ENCODE measurements at places on chromosomes 3 and 15.

GRCh38 chr3:124345845-124346244 lies 353.9 kb upstream of the ROPN1 start:
- no peak for DNase-seq

DNA sequence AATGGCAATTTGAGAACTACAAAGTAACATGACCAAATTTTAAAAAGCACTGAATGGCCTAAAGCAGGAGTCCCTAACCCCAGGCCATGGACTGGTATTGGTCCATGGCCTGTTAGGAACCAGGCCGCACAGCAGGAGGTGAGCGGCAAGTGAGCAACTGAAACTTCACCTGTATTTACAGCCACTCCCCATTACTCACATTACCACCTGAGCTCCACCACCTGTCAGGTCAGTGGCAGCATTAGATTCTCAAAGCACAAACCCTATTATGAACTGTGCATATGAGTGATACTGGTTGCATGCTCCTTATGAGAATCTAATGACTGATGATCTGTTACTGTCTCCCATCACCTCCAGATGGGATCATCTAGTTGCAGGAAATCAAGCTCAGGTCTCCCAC lies 48.8 kb downstream of the SENP7 start:
- DNase-seq, result no peak

DNA sequence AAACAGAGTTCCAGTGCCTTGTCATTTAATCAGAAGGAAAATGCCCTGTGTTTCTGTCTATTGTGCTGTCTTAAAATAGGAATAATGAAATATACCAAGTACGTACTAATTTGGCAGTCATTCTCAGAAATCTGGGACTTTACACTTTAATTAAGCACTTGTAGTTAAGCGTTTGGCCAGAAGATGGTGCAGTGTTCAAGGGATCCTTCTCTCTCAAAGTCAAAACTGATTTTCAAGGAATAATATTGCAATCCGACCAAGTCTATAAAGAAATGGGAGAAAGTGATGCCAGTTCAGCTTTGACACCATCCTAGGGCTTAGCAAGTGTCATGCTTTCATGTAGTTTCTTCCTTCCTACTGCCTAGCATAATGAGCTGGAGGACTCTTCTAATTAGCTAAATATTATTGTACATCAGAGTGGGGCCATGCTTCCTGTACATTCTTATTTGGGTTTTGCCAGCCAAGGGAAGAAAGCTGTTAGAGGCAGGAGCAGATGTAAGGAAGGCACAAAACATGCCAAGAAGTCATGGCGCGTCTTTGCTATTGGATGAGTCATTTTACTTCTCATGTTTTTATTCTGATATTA lies 64.8 kb downstream of the SAMMSON start:
- DNase-seq, result peak; percentile 20

- peak; percentile 9 for DNase-seq
These were observed 8.1 kb upstream of the PCSK6 start for GRCh38 chr15:101497484-101498034.

- DNase-seq, result no peak
These were observed 9.8 kb upstream of the MUC4 start for GRCh38 chr3:195821403-195822130.

DNA sequence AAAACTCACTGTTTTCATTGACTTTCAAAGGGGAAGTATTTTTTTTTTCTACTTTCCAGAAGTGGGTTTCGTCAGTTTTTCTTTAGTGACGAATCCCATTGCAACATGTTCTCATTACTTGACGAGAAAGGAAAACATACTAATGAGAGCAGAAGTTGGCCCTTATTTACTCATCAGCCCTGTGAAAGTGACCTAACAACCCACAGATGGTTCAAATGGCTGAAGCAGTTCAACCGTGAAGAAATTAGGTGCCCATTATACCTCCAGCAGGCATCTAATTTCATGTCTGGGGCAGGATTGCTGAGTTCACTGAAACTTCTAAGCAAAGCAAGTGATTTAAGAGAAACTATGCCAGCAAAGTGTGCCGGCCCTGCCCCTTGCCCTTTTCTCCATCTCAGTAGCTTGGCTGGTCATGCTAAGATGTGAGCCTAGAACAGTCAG lies 9.0 kb downstream of the AQP9 start:
- DNase-seq, result no peak

DNA sequence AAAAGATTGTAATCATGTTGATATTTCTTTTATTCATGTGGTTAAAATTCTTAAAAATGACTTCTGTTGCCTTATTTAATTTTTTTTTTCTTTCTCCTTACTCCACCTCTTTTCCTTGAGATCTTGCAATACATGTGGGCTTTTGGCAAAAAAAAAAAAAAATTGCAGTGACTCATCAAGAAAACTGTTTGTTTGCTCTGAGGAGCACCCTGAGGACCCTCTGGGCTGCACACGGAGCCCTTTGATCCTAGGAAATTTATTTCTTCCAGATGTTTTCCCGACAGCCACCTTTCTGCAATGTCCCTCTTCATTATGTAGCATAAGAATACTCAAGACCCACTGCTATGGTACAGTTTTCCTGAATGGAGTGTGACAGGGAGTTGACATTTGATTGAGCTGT lies 371.7 kb downstream of the ZBTB20 start:
- no peak for DNase-seq

- DNase-seq, result no peak
These were observed 14.9 kb upstream of the TM4SF4 start for GRCh38 chr3:149459491-149460059.

GRCh38 chr15:67834581-67835296 lies 5.1 kb downstream of the RNU6-1 start:
- DNase-seq, result no peak

DNA sequence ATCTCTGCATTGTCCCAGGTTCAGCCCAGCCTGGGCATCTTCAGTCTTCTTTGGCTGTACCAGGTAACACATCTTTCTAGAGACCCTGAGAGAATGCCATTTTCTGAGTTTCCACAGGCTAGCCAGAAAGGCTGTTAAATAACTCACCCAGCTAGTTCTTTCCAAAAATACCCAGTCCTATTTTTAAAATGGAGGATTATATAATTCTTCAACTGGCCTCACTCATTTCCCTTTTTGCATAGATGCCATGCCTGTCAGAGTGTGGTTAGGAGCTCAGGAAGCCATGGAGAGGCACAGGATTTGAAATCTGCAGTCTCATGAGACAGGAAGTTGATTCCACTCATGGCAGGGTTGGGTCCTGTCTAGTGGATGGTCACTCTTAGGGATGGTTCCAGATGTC lies 39.8 kb downstream of the CEMIP start:
- DNase-seq, result no peak

DNA sequence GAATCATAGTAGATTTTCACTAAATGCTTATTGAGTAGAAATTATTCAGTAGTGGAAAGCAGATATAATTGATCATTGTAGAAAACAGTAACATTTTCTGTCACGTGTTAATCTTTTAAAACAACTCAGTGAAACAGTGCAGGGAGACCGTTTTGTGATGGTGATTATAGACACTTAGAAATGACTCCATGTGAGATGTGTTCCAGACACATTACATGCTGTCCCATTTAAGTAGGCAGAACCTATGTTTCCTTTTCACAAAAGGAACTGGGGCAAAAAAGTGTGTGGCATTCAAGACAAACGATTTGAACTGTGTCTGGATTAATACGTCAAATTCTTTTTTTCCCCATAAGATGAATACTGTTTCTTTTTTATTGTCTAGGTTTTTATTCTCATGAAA lies 126.5 kb downstream of the TCF12 start:
- no peak for DNase-seq

DNA sequence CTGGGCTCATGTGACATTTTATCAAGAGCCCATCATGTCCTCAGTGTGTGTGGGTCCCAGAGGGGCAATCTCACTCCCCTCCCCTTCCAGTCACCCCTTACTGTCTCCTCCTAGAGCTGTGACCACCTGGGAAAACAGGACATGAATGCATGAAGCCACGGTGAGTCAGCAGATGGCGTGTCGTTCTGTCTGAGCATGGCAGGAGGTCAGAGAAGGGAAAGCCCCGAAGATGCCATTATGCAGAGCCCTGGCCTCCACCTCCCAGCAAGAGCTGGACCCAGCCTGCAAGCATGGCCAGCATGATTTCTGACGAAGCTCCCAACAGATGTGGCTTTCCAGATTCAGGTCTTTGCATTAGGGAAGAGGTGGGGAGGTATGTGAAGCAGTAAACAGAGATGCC lies 118.5 kb downstream of the TLE3 start:
- no peak for DNase-seq

DNA sequence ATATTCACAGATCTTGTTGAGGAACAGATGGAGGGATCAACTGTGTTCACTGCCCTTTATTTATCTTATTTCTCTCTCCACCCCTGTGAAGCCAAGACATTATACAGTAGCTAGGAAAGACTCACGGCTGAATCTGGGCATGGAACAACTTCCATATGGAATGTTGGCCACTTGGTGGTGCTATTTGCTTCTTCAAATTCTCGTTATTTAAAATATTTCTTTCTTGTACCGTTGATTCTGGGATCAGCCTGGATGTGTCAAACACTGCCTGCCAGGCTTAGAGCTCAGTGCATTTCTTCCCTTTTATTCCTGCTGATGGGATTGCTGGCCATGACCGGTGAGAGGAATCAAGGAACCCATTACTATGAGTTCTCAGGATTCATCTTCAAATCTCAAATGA lies 17.5 kb upstream of the GASK1A start:
- DNase-seq, result peak; percentile 49

GRCh38 chr3:185065059-185065458 lies 87.8 kb downstream of the C3orf70 start:
- no peak for DNase-seq

DNA sequence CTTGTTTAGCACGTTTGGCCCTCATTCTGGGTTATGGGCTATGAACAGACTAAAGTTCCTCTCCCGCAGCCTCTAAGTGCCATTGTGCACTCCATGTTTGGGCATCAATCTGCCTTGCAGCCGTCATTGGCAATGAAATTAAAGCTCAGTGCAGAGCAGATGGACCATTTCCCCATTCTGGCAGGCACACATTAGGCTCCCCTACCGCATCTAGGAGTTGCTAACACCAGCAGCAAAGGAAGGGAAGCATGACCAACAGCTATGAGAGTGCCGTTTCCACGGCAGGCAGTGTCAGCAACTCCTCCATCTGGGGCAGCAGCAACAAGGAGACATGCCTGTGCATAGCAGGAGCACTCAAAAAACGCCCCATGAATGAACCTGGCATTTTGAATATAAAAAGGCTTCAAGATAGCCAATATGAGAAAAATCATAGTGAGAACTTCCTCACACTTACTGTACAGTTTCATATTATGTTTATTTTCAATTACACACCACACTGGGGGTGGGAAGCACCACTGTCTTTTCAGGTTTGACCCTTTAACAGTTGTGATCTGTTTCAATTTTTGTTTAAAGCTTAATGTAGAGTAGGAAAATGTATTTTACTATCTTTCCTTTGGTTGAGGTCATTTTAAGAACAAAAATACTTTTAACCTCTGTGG lies 218.7 kb downstream of the KCNMB2 start:
- no peak for DNase-seq

DNA sequence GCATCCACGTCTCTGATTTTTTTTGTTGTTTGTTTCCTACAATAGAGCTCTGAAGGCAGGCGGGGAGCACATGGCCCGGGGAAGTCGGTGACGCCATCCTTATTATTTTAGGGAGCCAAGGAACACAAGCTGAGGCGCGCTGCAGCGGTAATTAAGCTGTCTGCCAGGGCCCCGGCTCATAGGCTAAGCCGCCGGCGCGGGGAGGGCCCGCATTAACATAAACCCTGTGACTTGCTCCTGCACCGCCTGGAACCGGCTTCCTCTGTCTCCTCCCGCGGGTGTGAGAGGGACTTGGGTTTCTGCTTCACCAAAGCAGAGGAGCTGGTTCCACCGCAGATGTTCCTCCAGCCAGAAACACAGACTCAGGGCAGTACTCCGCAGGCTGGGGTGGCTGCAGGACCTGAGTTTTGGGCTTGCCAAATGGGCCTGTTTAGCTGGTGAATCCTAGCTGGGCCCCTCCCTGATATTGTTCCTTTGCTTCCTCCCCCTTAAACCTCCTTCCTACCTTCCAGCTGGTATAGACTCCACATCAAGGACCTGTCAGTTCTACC lies 25.3 kb downstream of the ANP32A start:
- DNase-seq, result peak; percentile 90

GRCh38 chr15:92074646-92075045 lies 221.1 kb downstream of the SLCO3A1 start:
- no peak for DNase-seq

DNA sequence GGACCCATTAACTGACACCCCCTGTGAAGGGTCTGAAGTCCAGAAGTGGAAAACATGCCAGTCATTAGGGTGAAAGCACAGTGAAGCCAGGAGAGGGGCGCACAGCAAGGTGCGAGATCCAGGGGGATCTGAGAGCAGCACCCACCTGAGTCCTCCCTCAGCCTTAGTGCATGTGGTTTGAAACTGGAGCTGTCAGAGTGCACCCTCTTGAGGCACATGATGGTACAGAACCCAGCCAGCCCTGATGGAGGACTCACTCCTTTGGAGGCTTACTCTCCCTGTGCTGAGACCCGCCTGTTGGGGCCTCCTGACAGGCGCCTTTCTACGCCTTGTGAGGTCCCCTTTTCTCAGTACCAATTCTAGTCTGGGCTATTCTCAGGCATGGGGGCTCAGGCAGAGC lies 77.8 kb downstream of the IL20RB start:
- no peak for DNase-seq

- no peak for DNase-seq
These were observed 218.4 kb upstream of the GOLIM4 start for GRCh38 chr3:168314166-168314565.

DNA sequence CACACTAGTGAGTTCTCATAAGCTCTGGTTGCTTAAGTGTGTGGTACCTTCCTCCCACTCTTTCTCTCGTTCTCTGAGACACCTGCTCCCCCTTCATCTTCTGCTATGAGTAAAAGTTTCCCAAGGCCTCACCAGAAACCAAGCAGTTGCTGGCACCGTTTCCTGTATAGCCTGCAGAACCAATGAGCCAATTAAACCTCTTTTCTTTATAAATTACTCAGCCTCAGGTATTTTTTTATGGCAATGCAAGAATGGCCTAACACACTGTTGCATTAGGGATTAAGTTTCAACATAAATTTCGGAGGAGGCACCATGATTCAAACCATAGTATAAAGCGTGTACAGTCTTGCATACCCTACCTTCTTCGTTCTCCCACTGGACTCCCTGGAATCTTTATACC lies 252.3 kb upstream of the CHRM5 start:
- DNase-seq, result no peak

- DNase-seq, result no peak
These were observed 92.0 kb downstream of the ATG7 start for GRCh38 chr3:11364181-11364580.
